Ecto neural progenitor cell (in vitro differentiated cells): ENCODE measurements at places on chromosomes 6 and 20.

GRCh38 chr20:31914170-31914569 lies 37.7 kb downstream of the PDRG1 start:
- DNase-seq: no peak

DNA sequence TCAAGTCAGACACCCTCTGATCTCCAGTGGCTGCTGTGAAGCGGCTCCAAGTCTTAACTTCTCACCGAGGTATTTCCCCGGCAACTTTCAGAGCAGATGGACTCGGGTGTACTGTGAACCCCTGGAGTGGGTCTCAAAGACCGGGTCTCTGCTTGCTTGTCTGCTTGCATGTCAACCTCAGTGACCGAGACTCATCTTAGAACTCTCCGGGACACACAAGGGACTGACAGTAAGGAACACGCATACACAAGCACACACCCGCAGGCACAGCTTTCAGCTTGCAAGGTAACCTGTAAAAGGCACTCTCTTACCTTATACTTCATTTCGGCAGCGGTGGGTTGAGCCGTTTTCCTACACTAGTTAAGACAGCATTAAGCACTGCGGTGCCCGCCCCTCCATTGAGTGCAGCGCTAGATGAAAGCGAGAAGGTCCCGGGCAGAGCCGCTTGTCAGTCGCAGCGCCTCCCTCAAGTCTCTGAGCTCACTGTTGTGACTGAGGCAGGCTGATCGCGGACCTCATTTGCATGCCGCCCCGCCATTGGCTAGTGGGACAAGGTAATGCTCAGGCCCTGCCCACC lies at the start of gene NEDD9:
Gene NEDD9 (minus strand): TSS at position 476 of the 577 bp plus-strand sequence. CDS start 153 bp downstream, at position 323.
- DNase-seq: peak; percentile 96

DNA sequence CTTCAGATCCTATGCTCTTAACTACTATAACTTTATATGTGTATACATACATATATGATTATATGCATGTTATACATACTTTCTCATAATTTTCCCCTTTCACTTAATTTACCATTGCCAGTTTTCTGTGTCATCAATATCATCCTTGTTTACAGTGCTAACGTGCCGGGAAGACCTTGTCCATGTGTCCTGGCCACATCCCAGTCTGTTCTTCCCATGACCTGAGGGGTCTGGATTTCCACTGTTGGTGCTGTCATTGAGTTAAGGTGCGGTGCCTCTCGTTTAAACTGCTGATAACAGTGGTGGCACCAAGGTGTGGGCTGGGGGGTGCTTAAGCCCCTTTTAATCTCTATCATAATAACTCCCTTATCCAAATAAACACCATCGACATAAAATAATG lies 8.5 kb upstream of the SDCBP2 start:
- no peak for DNase-seq

DNA sequence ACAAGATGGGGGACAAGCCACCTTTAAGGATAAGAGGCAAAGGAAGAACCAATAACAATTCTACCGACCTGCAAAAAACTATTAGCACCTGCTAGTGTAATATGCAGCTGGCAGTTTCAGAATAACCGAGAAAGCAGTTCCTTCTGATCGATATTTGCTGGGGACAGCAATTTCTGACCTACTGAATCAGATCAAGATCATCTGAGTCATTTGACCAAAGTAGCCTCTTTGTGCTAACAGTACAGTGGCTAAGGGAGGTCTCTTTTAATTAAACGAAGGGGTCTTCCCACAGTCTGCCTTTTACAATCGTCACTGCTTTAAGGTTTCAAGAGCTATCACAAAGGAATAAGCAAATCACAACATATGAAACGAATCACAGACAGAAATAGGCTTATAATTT lies 318.9 kb downstream of the BTBD9 start:
- DNase-seq: no peak

- DNase-seq: peak; percentile 14
These were observed 20.5 kb downstream of the SPAG4 start for GRCh38 chr20:35636095-35636494.

GRCh38 chr6:155909710-155910109 lies 454.1 kb upstream of the NOX3 start:
- no peak for DNase-seq

DNA sequence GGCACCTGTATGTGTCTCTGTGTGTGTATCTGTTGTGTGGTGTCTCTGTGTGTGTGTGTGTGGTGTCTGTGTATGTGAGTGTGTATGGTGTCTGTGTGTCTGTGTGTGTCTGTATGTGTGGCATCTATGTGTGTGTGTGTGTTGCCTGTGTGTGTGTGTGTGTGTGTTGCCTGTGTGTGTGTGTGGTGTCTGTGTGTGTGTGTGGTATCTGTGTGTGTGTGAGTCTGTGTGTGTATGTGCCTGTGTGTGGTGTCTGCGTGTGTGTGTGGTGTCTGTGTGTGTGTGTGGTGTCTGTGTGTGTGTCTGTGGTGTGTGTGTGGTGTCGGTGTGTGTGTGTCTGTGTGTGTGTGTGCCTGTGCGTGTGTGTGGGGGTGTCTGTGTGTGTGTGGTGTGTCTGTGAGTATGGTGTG lies 31.7 kb upstream of the VEGFA start:
- peak; percentile 45 for DNase-seq

DNA sequence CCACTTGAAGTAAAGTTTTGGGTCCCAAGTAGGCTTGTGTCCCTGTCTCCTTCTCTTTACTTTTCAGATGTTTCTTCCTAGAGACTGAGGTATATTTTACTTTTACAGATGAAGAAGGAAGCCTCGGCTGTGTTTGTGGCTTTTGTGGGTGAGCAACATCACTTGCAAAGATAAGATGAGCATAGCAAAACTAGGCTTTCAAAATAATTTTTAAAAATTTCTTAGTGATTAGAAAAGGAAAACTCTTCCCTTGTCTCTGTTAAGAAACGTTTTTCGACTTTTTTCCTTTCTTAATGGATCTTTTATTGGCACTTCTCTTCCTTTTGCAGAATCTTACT lies 7.6 kb downstream of the PTPN1 start:
- DNase-seq: no peak

GRCh38 chr6:44590471-44590870 lies 203.0 kb downstream of the CDC5L start:
- no peak for DNase-seq

- peak; percentile 73 for DNase-seq
These were observed 19.2 kb upstream of the GLP1R start for GRCh38 chr6:39029156-39030011.

DNA sequence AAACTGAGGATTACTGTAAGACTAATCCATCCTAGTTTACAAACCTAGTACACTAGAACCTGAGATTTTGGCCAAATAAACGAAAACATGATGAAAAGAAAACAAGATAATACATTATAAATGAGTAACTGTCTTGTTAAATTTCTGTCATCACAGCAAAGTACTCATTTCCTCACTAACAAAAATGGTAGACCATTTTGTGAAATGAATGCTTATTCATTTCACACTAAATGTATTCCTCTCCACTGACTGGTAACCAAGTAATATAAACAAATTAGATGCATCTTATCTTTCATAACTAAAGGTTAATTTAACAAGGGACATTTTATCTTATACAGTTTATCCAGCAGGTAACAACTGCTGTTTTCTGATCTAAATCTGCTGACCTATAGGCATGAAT lies 143.7 kb downstream of the REV3L start:
- DNase-seq: no peak

DNA sequence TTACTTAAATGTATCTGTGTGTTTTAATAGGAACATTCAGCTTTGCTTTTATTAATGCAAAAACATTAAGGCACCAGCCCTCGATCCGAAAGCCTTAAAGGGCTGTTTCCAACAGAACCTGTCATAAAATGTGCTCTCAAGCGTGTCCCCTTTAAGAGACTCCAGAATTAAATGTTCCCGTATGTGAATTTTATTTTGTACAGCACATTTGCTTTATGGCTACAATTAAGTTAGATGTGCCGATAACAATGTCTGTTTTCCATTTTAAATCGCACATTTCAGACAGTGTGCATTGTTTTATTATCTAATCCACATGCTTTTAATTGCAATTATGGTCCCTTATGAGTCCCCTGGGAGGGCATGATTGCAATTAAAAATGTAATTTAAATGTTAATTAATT lies 198.9 kb downstream of the TSHZ2 start:
- no peak for DNase-seq

DNA sequence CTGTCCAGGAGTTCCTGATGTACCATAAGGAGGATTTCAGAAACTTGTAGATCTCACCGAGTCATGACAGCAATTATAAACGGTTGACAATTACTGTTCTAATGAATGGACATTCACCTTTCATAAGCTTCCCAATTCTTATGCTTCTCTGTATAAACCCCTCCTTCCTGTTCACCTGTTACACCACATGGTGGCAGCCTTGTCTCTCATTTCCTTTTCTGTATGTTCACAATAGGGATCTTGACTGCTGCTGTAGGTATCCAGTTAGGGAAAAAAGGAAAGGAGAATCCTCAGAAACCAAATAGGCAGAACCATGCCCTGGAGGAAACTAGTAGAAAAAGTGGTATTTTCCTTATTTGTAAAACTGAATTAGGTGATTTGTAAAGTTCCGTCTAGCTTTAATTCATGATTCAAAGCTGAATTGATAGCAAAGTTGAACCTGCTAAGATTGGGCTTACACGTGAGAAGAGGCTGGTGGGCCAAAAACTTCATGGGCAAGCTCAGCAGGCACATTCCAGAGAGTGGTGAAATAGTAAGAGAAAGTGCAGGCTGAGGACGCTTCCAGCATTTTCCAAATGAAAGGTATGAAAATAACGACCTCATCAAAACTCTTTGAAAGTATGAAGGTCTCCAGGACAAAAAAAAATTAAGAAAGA lies 29.0 kb upstream of the TBPL1 start:
- peak; percentile 58 for DNase-seq

DNA sequence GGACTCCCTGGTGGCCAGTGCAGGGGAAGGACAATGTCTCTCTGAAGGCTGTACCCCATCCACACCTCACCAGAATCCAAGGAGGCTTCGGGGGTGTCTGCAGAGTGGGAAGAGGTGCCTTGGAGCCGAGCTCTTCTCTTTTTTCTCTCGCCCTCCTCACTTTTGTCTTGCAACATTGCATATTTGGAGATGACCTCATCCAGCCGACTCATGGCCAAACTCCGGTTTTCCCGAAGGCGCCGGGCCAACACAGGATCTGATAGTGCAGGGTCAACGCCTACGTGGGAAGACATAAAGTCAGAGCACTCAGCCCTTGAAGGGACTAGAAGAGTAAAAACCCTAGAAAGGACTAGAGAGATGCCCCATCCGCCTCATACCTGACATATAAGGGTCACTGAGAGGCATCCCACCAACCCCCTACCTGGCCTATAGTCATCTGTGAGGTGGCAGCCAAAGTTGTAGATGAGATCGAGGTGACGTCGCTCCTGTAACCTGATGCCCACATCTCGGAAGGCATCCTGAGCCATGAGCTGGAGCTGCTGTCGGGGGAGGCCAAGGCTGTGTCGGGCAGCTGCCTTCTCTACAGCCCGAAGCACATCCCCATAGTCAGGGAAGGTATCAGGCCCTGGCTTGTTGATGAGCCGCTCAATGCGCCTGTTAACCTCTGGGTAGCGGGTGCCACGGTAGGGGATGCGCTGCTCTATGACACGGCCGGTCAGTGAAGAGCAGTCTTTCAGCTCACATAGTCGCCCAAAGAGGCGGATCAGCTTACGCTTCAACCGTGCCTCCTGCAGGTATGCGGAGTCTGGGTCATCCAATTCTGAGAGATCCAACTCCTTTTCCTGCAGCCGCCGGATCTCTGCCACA lies 3.0 kb upstream of the ZBTB22 start:
- DNase-seq: no peak

- no peak for DNase-seq
These were observed 19.5 kb upstream of the TCFL5 start for GRCh38 chr20:62880935-62881661.

- DNase-seq: no peak
These were observed 95.5 kb downstream of the THBS2 start for GRCh38 chr6:169158174-169158573.

DNA sequence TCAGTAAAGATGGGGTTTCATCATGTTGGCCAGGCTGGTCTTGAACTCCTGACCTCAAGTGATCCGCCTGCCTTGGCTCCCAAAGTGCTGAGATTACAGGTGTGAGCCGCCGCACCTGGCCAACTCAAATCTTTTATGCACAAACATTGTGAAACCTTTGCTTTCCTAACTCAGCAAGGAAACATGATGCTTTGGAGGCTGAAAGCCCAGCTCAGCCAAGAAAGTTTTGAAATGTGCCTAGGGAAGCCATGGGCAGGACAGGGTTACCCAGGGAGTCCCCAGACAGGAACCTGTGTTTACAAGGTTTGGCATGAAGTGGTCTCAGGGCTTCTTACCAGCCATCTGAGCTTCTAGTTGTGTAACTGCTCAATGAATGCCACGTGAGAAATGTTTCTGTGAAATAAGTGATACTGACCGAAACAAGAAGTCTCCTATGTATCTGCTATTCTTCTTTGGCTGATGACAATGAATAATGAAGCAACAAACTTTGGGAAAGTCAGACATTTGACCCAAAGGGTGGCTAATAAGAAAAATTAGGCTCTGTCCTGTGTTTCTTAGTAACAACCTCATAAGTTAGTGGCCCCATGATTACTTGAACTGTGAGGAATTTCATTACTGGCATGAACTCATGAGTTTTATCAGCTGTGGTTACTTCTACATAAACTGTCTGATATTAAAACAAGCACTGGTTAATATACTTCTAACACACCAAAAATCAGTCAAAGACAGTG lies 163.5 kb downstream of the KIF6 start:
- DNase-seq: no peak

- no peak for DNase-seq
These were observed 334.1 kb downstream of the NRN1 start for GRCh38 chr6:5672581-5673011.

DNA sequence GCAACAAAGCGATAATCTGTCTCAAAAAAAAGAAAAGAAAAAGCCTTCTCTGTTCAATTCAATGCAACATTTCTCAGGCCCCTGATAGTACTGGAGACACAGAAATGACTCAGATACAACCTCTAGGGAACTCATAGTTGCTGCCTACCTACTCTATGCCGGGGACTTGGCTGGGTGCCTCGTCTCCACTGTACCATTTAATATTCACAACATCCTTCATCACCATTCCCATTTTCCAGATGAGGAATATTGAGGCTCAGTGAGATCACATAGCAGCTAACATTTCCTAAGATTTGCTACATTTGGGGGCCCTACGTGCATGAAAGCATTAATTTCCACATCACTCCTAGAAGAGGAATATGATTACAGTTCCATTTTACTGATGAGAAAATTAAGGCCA lies 7.5 kb downstream of the NOL4L start:
- no peak for DNase-seq
